Activated CD4-positive, CD25-positive, alpha-beta regulatory T cell treated with anti-CD3 and anti-CD28 coated beads, Interleukin-2, amount 50 U/mL, for 24 hours (primary cell): ENCODE measurements at places on chromosomes 1 and 21.

- no peak for ATAC-seq
These were observed 6.6 kb downstream of the CLSPN start for GRCh38 chr1:35763201-35763600.

- no peak for ATAC-seq
These were observed 34.5 kb downstream of the TYW3 start for GRCh38 chr1:74767490-74767889.

DNA sequence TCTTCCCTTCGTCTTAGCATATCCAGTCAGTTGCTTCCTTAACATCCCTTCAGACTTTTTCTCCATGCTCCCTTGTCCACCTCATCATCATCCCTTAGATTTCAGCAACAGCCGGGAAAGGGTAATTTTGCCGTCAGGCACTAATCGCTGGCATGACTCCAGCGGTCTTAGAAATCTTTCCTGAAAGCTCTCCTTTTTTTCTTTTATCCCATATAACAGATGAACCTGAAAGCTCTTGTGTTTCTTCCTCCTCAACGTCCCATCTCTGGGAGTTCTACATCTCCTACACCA, 10.4 kb upstream of the BOLA1 start:
- no peak for ATAC-seq

DNA sequence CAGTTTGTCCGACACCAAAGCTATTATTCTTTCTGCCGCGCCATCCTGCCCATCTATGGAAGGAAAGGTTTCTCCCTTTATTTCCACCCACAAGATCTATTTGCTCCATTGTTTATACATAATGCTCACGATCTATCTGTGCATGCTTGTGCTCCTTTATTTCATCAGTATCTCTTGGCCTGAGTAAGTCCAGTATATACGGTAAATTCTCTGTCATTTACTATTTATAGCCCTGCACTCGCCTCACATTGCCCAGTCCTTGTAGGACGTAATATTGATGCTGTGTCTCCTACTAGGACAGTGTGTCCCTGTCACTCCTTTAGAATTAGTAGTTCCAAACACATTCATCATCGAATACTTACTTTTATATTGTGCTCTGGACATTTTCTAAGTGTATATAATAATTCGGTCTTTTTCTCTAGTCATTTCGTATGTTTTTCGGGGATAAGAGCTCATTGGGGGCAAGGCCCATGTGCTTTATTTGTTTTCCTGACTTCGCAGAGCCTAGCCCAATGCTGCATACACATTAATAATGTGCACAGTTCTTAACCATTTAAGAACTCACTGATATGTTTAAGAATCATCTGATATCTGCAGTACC, 3.1 kb upstream of the NID1 start:
- ATAC-seq: no peak

- ATAC-seq: no peak
These were observed 34.7 kb downstream of the RCAN1 start for GRCh38 chr21:34580181-34580700.

GRCh38 chr1:101241485-101242225, 4.8 kb downstream of the S1PR1 start:
- no peak for ATAC-seq
